ENCODE measurements at places on chromosomes 4 and X.

GRCh38 chr4:66640233-66640990, 904.9 kb downstream of the CENPC start:
- no peak overlapping the region for H3K27ac ChIP-seq
- no peaks in the 10 kb centered on the region for H3K36me3 ChIP-seq

DNA sequence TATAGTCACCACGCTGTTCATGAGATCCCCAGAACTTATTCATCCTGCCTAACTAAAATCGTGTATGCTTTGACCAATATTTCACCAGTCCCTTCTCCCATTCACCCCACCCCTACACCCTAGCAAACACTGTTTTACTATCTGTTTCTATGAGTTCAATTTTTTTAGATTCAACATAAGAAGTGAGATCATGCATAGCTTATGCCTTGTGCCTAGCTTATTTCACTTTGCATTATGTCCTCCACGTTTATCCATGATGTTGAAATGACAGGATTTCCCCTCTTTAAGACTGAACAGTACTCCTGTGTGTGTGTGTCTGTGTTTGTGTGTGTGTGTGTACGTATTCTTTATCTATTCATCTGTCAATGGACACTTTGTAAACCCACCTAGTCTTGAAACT, 16.8 kb downstream of the ANXA5 start:
- no peak for DNase-seq
- H3K27ac ChIP-seq = no peak overlapping the region
- peaks cover 100% of the 10 kb centered on the region for H3K36me3 ChIP-seq
- H3K4me3 ChIP-seq = no peak overlapping the region
- H3K27me3 ChIP-seq = no peaks in the 10 kb centered on the region

- no peak for DNase-seq
- H3K36me3 ChIP-seq = peaks cover 15% of the 10 kb centered on the region
- no peaks in the 10 kb centered on the region for H3K4me1 ChIP-seq
- no peaks in the 10 kb centered on the region for H3K27me3 ChIP-seq
These were observed 196.5 kb downstream of the ARHGAP10 start for GRCh38 chr4:147928400-147928799.

- no peaks in the 10 kb centered on the region for H3K4me1 ChIP-seq
- no peaks in the 10 kb centered on the region for H3K36me3 ChIP-seq
- H3K27ac ChIP-seq = no peak overlapping the region
These were observed 118.2 kb downstream of the ZNF827 start for GRCh38 chr4:145820407-145820806.

DNA sequence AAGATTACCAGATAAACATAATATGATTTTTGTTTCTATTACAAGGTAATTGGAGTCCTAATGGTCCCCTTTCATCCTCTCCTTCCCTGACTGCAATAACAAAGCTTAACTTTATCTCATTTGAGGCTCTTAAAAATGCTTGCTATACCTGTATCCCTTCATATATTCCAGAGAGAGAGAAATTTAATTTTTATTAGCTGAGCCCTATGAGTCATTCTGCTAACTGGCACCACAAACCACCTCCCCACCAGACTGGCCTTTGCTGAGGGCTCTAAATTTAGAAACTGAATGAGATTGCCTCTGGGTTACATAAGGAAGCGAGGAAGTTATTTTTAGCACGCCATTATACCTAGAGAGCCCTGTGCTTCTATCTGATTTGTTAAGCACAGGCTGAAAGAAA, 27.4 kb downstream of the CBLL2 start:
- no peaks in the 10 kb centered on the region for H3K27me3 ChIP-seq
- no peak overlapping the region for H3K4me3 ChIP-seq
- peak; percentile 16 for DNase-seq
- H3K4me1 ChIP-seq = no peaks in the 10 kb centered on the region

GRCh38 chr4:182189103-182189878, 53.9 kb upstream of the TENM3 start:
- no peaks in the 10 kb centered on the region for H3K4me1 ChIP-seq
- no peak overlapping the region for H3K4me3 ChIP-seq
- H3K27me3 ChIP-seq = peaks cover 4% of the 10 kb centered on the region
- no peaks in the 10 kb centered on the region for H3K36me3 ChIP-seq

GRCh38 chr4:84167564-84167963, 331.5 kb downstream of the NKX6-1 start:
- DNase-seq = no peak
- no peak overlapping the region for H3K27ac ChIP-seq
- H3K27me3 ChIP-seq = no peaks in the 10 kb centered on the region
- H3K4me1 ChIP-seq = no peaks in the 10 kb centered on the region

GRCh38 chr4:121156822-121157769, 7.0 kb downstream of the TNIP3 start:
- DNase-seq = peak; percentile 7
- no peaks in the 10 kb centered on the region for H3K4me1 ChIP-seq
- no peak overlapping the region for H3K27ac ChIP-seq
- peaks cover 7% of the 10 kb centered on the region for H3K27me3 ChIP-seq
- no peaks in the 10 kb centered on the region for H3K36me3 ChIP-seq

- no peaks in the 10 kb centered on the region for H3K27me3 ChIP-seq
- no peaks in the 10 kb centered on the region for H3K4me1 ChIP-seq
- H3K27ac ChIP-seq = no peak overlapping the region
- H3K4me3 ChIP-seq = no peak overlapping the region
- H3K36me3 ChIP-seq = no peaks in the 10 kb centered on the region
These were observed 47.9 kb upstream of the PLAC1 start for GRCh38 chrX:134706138-134706537.

DNA sequence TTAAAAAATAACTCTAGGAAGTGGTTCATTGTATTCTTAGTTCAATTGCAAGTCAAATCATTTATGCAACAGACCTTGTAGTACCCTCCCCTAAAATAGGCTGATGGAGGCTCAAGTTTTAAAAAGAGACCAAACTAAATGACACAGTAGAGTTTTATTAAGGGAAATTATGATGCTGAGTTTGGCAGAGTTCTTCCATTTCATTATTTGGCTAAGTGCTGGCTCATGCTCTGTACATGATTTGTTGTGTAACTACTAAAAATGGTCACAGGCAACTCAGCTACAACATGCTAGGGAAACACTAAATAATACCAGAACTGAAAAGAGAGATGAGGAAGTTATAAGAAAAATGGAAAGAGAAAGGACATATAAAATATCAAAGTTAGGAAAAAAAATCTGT, 96.1 kb upstream of the TFDP3 start:
- DNase-seq = no peak
- H3K4me1 ChIP-seq = no peaks in the 10 kb centered on the region
- no peak overlapping the region for H3K27ac ChIP-seq
- no peaks in the 10 kb centered on the region for H3K36me3 ChIP-seq
- H3K27me3 ChIP-seq = no peaks in the 10 kb centered on the region

- H3K27ac ChIP-seq = peak overlapping the region; percentile 41
- H3K36me3 ChIP-seq = no peaks in the 10 kb centered on the region
- no peak overlapping the region for H3K4me3 ChIP-seq
These were observed 61.3 kb upstream of the KDR start for GRCh38 chr4:55186700-55187099.

- H3K4me1 ChIP-seq = peaks cover 6% of the 10 kb centered on the region
- H3K27me3 ChIP-seq = no peaks in the 10 kb centered on the region
- peak overlapping the region; percentile 75 for H3K27ac ChIP-seq
- H3K4me3 ChIP-seq = no peak overlapping the region
These were observed 73.3 kb downstream of the LIMCH1 start for GRCh38 chr4:41611124-41611838.

DNA sequence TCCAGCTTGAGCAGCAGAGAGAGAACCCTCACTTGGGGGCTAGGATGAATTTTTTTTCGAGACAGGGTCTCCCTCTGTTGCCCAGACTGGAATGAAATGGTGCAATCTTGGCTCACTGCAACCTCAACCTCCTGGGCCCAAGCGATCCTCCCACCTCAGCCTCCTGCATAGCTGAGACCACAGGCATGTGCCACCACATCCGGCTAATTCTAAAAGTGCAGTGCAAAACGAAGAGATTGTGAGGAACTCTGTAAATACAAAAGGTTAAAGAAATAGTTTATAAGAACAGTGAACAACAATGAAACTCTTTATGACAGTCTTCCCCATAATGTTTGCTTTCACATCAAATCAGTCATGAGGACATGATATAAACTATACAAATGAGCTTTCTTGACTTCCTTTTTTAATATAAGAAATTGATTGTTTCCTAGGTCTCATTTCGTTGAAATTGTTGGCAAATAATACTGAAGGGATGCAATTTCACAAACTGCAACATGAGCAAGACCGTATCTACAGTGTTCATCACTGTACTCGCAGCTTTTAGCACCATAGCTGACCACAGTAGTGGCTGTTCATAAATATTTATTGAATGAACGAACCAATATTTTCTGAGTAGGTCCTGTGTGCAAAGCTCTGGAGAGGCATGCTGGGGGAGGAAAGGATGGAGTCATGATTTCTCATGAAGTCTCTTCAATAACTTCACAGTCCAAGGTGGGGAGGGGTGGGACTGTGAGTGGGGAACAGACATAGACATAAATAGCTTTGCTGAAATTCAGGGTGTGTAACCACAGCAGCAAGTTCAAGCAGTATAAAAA, 116.1 kb downstream of the SHROOM3 start:
- no peak overlapping the region for H3K27ac ChIP-seq
- no peaks in the 10 kb centered on the region for H3K36me3 ChIP-seq
- H3K4me1 ChIP-seq = peaks cover 8% of the 10 kb centered on the region
- H3K27me3 ChIP-seq = no peaks in the 10 kb centered on the region

GRCh38 chr4:159401226-159401712, 298.4 kb downstream of the RAPGEF2 start:
- no peaks in the 10 kb centered on the region for H3K36me3 ChIP-seq
- H3K27me3 ChIP-seq = no peaks in the 10 kb centered on the region
- DNase-seq = no peak
- peak overlapping the region; percentile 68 for H3K27ac ChIP-seq

DNA sequence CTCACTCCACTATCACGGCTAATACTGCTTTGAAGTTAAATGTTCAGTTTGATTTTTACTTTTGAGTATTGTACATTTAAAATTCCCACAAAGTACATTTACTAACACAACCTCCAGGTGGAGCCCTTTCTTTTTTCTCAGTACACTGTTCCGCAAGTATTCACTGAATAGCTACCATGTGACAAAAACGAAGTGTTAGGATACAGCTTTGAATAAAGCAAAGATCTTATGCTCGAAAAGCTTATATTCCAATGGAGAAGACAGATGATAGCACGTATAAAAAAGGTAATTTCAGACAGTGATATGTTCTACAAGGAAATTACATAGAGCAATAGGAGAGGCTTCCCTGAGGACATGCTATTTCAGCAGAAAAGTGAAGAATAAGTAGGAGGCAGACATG, 60.7 kb upstream of the ABCG2 start:
- peak; percentile 26 for DNase-seq
- H3K27me3 ChIP-seq = no peaks in the 10 kb centered on the region
- H3K4me1 ChIP-seq = no peaks in the 10 kb centered on the region
- no peak overlapping the region for H3K27ac ChIP-seq
- no peaks in the 10 kb centered on the region for H3K36me3 ChIP-seq

- H3K27me3 ChIP-seq = no peaks in the 10 kb centered on the region
- H3K36me3 ChIP-seq = peaks cover 22% of the 10 kb centered on the region
- no peak overlapping the region for H3K27ac ChIP-seq
- no peak overlapping the region for H3K4me3 ChIP-seq
These were observed 58.3 kb downstream of the GPRIN3 start for GRCh38 chr4:89249313-89249712.

- H3K4me3 ChIP-seq = no peak overlapping the region
- H3K4me1 ChIP-seq = peaks cover 32% of the 10 kb centered on the region
- H3K36me3 ChIP-seq = no peaks in the 10 kb centered on the region
- peak overlapping the region; percentile 54 for H3K27ac ChIP-seq
- DNase-seq = peak; percentile 59
These were observed 256.9 kb downstream of the ADAMTS3 start for GRCh38 chr4:72312032-72312650.

DNA sequence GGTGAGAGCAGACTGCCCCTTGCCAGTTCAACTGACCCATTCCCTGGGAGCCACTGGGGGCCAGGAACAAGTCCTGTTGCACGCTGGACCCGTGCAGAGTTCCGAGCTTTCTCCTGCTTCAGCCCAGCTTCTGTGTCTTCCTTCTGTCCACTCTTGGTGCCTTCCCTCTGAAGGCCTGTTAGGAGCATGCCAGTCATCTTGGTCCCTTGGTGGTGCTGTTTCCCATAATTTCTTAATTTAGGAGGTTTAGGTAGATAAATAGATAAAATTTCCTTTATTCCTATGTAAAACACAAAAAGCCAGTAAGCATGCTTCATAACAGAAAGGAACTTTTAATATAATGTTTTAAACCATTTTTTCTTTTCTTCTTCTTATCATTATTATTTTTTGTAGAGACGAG, 672.7 kb downstream of the CCSER1 start:
- H3K36me3 ChIP-seq = no peaks in the 10 kb centered on the region

DNA sequence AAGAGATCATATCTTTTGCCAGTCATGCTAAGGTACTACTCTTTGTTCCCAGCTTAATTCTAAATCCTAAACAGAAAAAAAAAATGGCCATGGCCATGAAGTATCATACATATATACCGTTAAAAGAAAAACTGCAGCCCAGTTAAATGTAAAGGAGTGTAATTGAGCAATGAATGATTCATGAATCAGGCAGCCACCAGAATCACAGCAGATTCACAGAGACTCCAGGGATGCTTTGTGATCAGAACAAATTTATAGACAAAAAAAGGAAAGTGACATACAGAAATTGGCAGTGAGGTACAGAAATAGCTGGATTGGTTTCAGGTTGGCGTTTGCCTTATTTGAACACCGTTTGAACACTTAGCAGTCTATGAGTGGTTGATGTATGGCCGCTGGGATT, 42.1 kb upstream of the PDGFC start:
- no peaks in the 10 kb centered on the region for H3K27me3 ChIP-seq
- no peak overlapping the region for H3K27ac ChIP-seq
- no peak overlapping the region for H3K4me3 ChIP-seq
- no peak for DNase-seq

- H3K27ac ChIP-seq = no peak overlapping the region
- H3K4me3 ChIP-seq = no peak overlapping the region
- DNase-seq = peak; percentile 38
- no peaks in the 10 kb centered on the region for H3K36me3 ChIP-seq
These were observed 36.7 kb downstream of the PJA1 start for GRCh38 chrX:69128588-69128987.

GRCh38 chr4:85681221-85681657, 206.3 kb downstream of the ARHGAP24 start:
- no peaks in the 10 kb centered on the region for H3K27me3 ChIP-seq
- no peak overlapping the region for H3K27ac ChIP-seq
- H3K4me1 ChIP-seq = peaks cover 39% of the 10 kb centered on the region
- no peaks in the 10 kb centered on the region for H3K36me3 ChIP-seq
- DNase-seq = peak; percentile 53

DNA sequence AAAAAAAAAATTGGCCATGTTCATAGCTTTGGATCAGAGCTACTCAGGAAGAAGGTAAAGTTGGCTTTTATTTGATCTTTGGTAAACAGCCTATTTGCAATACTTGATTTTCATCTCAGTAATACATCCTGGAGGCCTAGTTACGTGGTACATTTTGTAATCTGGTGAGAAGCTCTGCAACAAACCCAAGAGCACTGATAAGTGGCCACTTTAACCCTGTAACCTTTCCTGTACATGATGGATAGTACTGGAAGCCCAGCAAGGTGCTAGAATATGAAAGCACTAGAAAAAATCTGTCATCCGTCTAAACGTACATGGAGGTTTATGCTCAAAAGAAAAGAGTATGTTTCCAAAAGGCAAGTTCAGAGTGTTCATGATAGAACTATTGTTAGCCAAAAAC, 88.3 kb upstream of the BMP2K start:
- no peaks in the 10 kb centered on the region for H3K27me3 ChIP-seq
- peaks cover 2% of the 10 kb centered on the region for H3K4me1 ChIP-seq
- H3K36me3 ChIP-seq = no peaks in the 10 kb centered on the region
- no peak for DNase-seq
- no peak overlapping the region for H3K27ac ChIP-seq
- H3K4me3 ChIP-seq = no peak overlapping the region
